Skeletal muscle cell (primary cell): ENCODE measurements at places on chromosomes 2 and 18.

GRCh38 chr2:25602333-25602723 lies 71.0 kb downstream of the DTNB start:
- no peak for DNase-seq

GRCh38 chr2:195608768-195609454 lies 48.1 kb upstream of the SLC39A10 start:
- DNase-seq: no peak

GRCh38 chr2:233917116-233917515 lies at the start of gene TRPM8:
TRPM8 (plus strand) TSS chr2:233917373; CDS start chr2:233926538, 9,165 bp downstream.
- no peak for DNase-seq

DNA sequence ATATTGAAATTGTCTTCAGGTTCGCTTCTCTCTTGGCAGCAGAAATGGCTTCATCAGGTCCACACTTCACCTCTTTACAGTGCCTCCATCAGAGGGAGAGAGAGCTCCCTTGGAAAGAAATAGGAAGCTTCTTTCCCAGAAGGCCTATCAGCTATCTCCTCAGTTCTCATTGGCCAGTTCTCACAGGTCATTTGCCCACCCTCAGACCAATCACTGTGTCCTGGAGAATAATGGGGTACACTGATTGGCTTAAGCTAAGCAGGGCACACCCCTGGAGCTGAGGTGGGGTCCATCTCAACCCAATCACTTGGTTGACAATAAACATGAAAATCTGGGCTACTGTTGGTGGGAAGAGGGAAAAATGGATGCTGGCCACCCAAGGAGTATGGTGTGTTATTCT lies 5.2 kb downstream of the GNLY start:
- DNase-seq: no peak

DNA sequence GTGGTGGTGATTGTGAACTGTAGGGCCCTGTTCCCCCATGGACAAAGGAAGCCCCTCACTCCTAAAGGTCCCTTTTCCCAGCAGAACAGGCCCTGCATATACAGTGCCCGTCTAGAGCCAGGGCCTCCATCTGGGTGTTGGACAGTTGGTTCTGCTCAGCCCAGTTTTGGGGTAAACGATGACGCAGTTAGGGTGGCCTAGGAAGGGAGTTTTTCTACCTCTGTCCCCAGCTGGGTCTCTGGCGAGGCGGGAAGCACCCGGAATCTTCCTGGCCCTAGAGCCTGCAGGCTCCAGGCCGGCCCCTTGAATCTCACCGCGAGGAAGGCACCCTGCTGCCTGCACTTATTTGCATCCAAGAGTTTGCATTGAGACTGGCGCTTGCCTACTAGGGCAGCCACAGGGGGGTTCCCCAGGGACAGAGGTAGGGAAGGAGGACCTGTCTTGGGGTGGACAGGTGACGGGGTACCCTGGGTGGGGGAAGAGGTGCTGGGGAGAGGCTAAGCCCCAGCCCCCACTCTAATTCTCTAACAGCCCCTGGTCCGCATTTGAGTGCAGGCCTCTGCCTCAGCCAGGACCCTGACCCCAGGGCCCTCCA lies 529 bp upstream of the MTA3 start:
- no peak for DNase-seq

DNA sequence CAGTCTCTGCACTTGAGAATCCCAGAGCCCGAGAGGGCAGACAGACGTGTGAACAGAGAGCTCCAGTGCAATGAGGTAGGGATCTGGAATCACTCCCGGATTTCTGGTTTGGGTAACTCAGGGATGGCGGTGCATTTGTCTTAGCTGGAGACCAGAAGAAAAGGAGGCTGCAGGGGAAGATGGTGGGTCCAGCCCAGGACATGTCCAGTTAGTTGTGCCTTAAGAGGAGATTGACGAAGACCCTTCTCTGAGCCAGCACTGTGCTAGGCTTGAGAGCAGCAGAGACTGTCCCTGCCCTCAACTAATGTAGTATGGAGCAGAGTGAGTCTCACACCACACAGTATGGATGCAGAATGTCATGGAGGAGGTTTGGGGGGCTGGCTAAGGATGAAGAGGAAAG lies 150.6 kb upstream of the COPS8 start:
- DNase-seq: no peak

DNA sequence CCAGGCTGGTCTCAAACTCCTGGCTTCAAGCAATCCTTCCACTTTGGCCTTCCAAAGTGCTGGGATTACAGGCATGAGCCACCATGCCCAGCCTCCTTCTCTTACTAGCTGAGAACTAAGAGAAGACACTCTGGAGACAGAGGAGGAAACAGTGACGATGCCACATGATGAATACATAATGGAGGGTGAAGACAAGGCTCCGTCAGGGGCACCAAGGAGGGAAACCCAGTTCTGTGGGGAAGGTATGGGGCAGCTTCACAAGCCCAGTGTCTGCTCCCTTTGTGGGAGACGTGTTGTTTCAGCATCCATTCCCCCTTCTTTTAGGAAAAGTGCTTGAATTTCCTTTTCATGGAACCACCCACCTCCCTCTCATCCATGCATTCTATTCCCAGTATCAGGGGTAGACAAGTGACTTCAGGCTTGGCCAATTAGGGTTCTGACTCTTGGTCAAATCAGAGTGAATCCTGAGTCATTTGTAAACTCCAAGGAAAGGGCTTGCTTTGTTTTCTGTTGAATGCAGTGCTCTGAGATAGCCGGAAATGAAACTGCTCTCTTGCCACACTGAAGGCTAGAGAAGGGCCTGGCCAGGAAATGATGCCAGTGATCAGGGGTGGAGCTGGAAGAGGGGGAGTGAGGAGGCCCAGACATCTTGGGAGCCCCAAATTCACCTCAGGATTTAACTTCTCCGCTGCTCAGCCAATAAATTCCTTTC lies 23.7 kb downstream of the TMEM127 start:
- DNase-seq: no peak

GRCh38 chr2:3265981-3266924 lies 111.4 kb downstream of the EIPR1 start:
- no peak for DNase-seq

- DNase-seq: no peak
Observed at GRCh38 chr2:44940732-44941464, 604 bp upstream of the SIX3 start.

DNA sequence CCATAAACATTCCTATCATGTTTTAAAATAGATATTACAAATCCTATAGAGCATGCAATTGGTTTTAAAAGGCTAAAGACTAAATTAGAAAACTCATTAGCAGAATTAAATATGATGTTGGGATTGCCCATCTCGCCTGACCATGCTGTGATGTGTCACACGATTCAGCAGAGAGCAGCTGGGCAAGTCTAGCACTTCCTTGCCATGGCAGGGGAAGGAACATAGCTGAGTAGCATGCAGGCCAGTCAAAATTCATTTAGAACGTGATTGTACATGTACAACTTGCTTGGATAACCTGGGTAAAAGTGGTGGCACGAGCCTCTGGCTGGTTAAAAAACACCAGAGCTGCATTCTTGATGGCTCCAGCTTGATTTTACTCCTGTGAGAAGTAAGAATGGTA lies 81.3 kb downstream of the SCN3A start:
- DNase-seq: no peak

GRCh38 chr2:172011812-172012575 lies 12.2 kb downstream of the METAP1D start:
- no peak for DNase-seq

DNA sequence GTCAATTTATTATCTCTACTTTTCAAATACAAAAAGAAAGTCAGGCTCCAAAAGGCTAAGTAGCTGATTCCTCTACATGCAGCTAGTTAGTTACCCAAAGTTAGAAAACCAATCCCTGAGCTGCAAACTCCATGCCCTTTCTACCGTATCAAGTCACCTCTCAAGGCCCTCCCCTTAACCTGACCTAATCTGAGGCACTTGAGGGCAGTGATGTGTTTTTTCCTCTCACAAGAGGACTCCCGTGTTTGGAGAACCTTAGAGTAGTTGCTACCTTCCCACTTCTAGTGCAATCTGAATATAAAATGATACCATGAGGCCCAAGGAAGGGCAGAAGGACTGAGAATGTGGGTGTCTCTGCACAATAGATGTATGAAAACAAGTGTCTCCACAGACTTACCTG lies 907.9 kb upstream of the CELF4 start:
- DNase-seq: no peak

- DNase-seq: no peak
Observed at GRCh38 chr2:56102098-56102497, 81.7 kb upstream of the CCDC85A start.

- DNase-seq: peak; percentile 45
Observed at GRCh38 chr18:56709463-56709862, 58.3 kb downstream of the WDR7 start.

GRCh38 chr18:75810961-75811551 lies 383.6 kb upstream of the SMIM21 start:
- peak; percentile 6 for DNase-seq

DNA sequence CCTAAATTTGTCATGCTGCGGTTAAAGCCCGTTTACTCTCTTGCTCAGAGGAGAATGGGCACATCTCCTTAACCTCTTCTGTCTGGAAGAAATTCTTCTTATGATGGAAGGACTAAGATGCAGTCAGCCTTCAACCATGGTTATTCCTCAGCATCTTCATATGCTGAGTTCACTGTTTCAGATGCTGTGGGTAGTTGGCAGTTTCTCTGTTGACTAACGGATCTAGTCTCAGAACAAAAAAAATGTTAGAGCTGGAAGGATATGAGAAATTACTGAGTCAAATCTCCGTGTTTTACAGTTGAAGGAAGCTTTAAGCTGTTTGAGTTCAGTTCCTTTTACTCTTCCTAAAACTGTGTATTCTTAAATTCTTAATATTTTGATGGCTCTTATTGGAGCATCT lies 43.6 kb upstream of the PGAP1 start:
- no peak for DNase-seq
